ENCODE measurements at places on chromosomes 2 and 18.

DNA sequence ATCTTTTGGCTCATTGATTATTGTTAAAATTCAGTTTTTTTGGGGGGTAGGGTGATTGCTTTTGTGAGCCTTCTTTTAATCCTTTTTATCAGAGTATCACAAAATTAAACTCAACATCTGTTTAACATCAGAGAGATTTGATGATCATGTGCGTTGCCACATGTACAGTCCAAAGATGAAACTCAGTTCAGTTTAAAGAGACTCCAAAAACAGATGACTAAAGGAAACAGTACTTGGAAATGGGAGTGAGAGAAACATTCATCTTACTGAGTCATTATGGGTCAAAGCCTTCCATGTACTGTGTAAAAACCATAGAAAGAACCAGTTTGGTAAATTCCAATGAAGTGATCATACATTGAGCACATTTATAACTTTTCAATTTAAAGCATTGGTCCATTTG is 53.0 kb downstream of the LYPD6 start:
- DNase-seq: no peak

GRCh38 chr2:113079131-113079530 is 11.4 kb downstream of the IL1F10 start:
- no peak for DNase-seq

DNA sequence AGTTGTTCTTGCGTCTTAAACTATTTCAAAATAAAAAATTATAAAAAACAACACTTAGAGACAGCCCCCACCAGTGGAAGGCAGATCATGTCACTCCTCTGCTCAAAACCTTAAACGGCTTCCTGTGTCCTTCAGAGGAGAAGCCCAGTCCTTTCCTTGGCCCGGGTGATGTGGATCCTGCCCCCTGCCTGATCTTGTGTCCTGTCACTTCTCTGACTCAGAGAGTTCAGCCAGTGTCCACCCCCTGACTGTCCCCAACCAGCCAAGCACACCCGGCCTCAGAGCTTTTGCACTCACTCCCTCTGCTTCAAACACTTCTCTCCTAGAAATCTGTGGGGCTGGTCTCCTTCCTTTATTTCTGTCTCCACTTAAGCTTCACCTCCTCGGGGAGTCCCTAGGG is 35.4 kb downstream of the TOGARAM2 start:
- DNase-seq: no peak

DNA sequence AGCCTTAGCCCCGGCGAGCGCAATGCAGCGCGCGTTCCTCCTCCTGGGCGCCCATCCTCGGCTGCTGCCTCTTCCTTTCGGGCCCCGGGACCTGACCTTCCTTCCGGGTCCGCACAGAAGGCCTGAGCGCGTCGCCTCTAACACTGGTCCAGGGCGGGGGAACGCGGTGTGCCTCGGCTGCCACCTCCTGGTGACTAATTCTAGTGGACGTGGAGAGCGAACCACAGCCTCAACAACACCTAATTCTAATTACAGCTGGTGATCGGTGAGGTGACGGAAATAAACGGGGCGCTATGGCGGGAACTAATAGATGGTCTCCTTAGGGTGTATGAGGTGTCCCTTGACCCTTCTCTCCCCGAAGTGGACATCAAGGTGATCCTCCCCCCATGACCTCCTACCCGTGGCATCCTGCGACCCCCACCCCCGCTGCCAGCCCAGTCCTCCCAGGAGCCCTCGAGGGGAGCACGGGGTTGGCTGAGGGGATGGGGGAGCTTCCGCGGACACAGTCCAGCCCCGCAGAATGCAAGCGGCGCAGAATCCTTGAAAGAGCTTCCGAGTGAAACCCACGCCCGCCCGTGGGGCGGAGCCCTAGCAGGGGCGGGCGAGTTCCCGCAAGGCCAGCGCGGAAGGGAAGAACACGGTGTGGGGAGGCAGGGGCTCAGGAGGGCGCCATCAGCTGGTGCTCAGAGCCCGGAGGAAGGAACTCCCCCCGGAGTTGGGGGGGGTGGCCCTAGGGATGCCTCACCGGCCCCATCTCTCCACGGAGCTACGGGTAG is 12.8 kb upstream of the HMSD start:
- DNase-seq: peak; percentile 34

DNA sequence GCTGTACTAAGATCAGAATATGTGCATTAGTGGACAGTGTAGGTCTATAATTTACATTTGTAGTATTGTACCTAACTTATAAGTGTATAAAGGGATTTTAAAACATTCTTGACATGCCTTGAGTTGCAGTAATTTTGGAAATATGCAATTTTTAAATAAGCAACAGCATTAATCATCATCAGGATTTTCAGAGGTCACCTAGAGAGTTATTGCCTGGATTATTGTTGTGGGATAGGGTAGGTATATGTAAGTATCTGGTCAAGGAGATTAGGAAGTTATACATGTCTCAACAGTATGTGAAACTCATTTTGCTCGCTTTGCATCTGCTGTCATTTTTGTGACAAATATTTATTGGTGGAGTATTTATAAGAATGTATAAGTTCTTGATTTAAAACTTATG is 184.2 kb downstream of the WDR7 start:
- DNase-seq: no peak

- DNase-seq: no peak
Measured at GRCh38 chr2:56195563-56195962, 11.8 kb downstream of the CCDC85A start.

DNA sequence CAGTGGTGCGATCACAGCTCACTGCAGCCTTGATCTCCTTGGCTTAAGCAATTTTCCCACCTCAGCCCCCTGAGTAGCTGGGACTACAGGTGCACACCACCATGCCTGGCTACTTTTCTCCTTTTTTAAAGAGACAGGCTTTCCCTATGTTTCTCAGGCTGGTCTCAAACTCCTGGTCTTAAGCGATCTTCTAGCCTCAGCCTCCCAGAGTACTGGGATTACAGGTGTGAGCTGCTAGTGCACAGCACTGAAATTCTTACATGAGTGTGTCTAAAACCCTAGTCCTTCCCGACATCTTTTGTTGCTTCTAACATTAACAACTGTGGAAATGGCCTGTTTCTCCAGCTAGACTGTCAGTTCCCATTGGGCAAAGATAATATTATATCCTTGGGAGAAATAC is 2.9 kb downstream of the UGP2 start:
- no peak for DNase-seq

DNA sequence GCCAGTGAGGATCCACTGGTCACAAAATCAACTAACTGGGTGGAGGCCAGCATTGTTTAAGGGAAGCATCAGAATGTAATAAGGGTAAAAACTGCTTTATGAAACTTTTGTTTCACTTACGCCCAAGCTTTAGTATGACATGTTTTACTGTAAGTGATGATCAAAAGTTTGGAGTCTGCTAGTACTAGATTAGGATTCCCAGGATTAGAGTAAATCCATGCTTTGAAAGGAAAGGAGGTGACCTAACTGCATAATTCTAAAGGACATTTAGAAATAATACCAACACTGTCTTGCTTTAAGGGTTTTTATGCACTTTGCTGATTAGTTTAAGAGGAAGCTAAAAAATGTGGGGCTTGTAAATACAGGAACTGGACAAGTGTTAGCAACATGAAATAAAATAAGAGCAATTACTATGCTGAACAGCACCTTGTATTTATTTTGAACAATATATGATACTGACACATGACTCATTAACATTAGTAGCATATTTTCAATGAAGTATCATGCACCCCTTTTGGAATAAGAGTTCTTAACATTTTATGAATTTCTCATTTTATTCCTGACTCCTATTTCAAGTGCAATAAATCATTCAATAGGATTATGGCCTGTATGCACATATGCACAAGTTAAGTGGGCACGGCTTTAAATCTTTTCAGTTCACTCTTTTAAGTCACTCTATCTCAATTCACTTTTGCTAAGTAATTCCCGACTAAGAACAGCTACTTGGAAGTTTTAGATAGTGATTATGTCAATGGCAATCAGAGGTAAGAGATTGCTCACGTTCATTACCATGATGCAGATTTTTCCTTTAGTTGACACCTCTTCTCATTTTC is 62.5 kb downstream of the STK39 start:
- DNase-seq: no peak

DNA sequence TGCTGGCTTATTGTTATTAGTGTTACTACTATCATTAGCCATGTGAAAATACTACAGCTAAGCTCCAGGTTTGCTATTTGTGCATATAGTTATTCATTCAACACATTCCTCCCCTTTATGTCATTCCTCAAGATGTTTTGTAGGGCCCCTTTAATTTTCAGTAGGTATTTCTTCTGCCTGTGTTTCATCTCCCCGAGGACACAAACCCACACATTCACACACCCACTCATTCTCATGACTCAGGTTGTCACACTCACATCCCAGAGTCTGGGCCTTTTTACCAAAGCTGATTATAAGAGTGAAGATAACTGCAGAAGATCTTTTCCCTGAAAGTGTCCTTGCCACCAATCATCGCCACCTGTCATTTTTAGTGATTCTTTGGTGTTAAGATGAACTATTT is 68.6 kb upstream of the SPOPL start:
- DNase-seq: no peak

DNA sequence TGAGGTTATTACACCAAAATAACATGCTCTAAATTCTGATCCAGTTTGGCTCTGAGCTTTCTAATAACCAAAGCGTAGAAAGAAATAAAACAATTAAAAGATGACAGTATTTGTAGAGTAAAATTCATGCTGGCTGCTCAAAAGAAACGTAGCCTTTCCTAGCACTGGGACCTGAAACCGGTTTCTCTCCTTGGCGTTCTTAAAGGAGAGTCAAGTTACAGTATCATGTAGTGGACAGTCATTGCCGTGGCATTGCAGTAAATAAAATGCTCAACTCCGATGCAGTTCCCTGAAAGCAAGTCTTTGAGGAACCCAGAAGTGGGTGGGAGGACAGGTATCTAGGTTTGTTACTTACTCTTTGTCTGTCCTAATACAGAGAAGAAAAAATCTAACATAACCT is 52.7 kb upstream of the ITM2C start:
- DNase-seq: no peak

- no peak for DNase-seq
Measured at GRCh38 chr2:57402755-57403154, 643.9 kb upstream of the VRK2 start.

DNA sequence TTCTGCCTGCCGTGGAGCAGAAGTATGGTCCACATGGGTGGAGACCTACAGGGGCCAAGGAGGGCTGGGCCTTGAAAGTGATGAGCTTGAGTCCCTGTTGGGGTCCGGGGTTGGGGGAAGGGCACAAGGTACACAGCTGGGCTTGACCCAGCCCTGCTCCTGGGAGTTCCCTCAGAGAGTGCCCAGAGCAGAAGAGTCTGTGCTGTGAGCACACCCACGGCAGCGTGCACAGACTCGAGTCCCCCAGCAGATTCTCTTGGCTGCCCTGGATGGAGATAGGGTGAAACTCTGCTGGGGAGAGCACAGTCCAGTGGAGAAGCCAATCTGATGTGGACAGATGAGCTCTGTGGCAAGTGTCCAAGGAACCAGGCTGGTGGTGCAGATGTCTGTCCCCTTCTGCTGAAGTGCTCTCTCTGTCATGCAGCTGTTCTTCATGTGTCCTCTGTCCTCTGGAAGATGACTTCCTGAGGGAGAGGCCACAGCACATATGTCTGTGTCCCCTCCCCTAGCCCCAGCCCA is 27.5 kb downstream of the INPP4A start:
- DNase-seq: no peak

GRCh38 chr18:76102626-76103025 is 392.4 kb downstream of the ZNF516 start:
- DNase-seq: no peak

GRCh38 chr2:128714851-128715312 is 396.2 kb upstream of the HS6ST1 start:
- DNase-seq: no peak

GRCh38 chr18:55245211-55245614 is 286.0 kb upstream of the CCDC68 start:
- no peak for DNase-seq
